ENCODE measurements at places on chromosomes 7 and 10. TPM values are rescaled to one million over a fixed set of nuclear protein-coding genes. Genes with fewer than 3 reads are reported as not detected.

The LDB3 gene
- not detected for total RNA-seq

The ASB10 gene
- total RNA-seq: not detected

The NPTX2 gene
- total RNA-seq: 0.53 TPM

The PITX3 gene
- not detected for total RNA-seq

The ACBD7 gene
- 2.8 TPM for total RNA-seq

The ATAD1 gene
- 25.8 TPM for total RNA-seq

The PRR15 gene
- total RNA-seq: 4.1 TPM

The NOC3L gene
- total RNA-seq: 19.8 TPM

The FFAR4 gene
- not detected for total RNA-seq

The CLRN3 gene
- total RNA-seq: not detected

The AQP1 gene
- total RNA-seq: 11.6 TPM

The ACTL6B gene
- total RNA-seq: not detected

The CALHM1 gene
- not detected for total RNA-seq

The OR9A2 gene
- not detected for total RNA-seq

The SDK1 gene
- 3.9 TPM for total RNA-seq

The IPMK gene
- 8.1 TPM for total RNA-seq

The OR2A5 gene
- not detected for total RNA-seq

The STOX1 gene
- total RNA-seq: 0.48 TPM

The XRCC2 gene
- 8.5 TPM for total RNA-seq

The RAPGEF5 gene
- total RNA-seq: 43.2 TPM

The VPS37D gene
- 2.0 TPM for total RNA-seq

The OIT3 gene
- not detected for total RNA-seq

The PRPS1L1 gene
- total RNA-seq: not detected

The SLC16A12 gene
- total RNA-seq: not detected

The WIPF3 gene
- total RNA-seq: not detected

The CTAGE4 gene
- total RNA-seq: 0.30 TPM

The SPDYE2 gene
- total RNA-seq: not detected

The ZNF783 gene
- total RNA-seq: 9.8 TPM

The COL28A1 gene
- not detected for total RNA-seq

The LGI1 gene
- total RNA-seq: not detected

The LZTS2 gene
- total RNA-seq: 63.7 TPM

The ANKRD61 gene
- 0.35 TPM for total RNA-seq

The GLI3 gene
- total RNA-seq: 30.3 TPM

The ANKIB1 gene
- total RNA-seq: 56.5 TPM

The FGFR2 gene
- total RNA-seq: not detected

The ELAPOR2 gene
- total RNA-seq: 63.5 TPM

The GARIN1A gene
- 3.6 TPM for total RNA-seq

The FEZF1 gene
- not detected for total RNA-seq

The COL17A1 gene
- 1.2 TPM for total RNA-seq

The FXYD4 gene
- not detected for total RNA-seq

The WAPL gene
- 35.3 TPM for total RNA-seq

The WEE2 gene
- total RNA-seq: not detected

The MARVELD1 gene
- total RNA-seq: 78.3 TPM

The PDE6C gene
- not detected for total RNA-seq

The OR6V1 gene
- total RNA-seq: not detected

The CDHR1 gene
- 0.14 TPM for total RNA-seq

The ANKRD30A gene
- not detected for total RNA-seq

The ANKRD2 gene
- total RNA-seq: 2.3 TPM

The LIPM gene
- total RNA-seq: not detected

The ALOX5 gene
- not detected for total RNA-seq

The TMEM196 gene
- total RNA-seq: not detected

The GIMAP6 gene
- total RNA-seq: 87.8 TPM

The DLD gene
- total RNA-seq: 61.7 TPM

The COL13A1 gene
- 47.5 TPM for total RNA-seq
